ENCODE measurements at places on chromosomes 7 and 10. TPM values are rescaled to one million over a fixed set of nuclear protein-coding genes. Genes with fewer than 3 reads are reported as not detected.

The HTR7 gene
- total RNA-seq: 8.5 TPM

The NUTM2A gene
- 1.0 TPM for total RNA-seq

The MNX1 gene
- not detected for total RNA-seq

The SFMBT2 gene
- total RNA-seq: 1.6 TPM

The HOGA1 gene
- total RNA-seq: 0.13 TPM

The SEMA3C gene
- 102 TPM for total RNA-seq

The SYT15B gene
- total RNA-seq: 0.24 TPM

The CHRM2 gene
- total RNA-seq: 10.7 TPM
